Common myeloid progenitor, CD34-positive (primary cell): ENCODE measurements at places on chromosomes 13 and 19.

DNA sequence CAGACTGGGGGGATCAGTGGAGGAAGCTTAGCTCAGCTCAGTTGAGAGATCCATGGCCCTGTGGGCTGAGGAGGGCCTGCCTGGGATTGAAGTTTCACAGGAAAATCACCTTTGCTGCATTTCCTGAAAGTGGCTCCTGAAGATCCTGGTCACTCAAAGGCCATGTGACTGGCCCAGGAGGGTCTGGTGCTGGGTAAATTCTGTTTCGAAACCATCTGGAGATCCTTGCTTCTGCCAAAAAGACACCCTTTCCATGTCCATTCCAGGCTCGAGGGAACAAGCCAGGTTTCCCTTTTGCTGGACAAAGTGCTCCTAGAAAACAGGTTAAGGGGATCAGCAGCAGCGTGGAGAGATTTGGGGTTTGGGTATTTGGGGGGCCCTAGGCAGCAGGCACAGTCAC lies 293.3 kb downstream of the ZNF536 start:
- DNase-seq = no peak

- DNase-seq = no peak
Observed at GRCh38 chr13:48160606-48161278, 65.8 kb upstream of the MED4 start.

DNA sequence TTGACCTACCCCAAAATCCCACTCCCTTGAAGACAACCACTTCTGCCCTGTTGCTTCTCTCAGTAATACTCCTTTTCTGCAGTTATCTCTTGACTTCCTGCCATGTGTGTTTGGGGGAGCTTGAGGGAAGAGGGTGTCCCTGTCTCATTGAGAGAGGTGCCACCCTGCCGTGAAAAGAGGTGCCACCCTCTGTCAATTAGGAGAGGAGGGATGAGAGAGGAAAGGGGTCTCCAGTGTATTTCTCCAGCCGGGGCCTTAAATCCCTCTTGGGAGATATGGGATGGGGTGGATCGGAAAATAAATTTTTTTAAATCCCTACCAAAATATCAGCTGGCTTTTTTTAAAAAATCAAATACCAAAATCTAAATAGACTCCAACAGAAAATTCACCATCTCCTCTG lies 16.5 kb downstream of the PLD3 start:
- DNase-seq = peak; percentile 22

DNA sequence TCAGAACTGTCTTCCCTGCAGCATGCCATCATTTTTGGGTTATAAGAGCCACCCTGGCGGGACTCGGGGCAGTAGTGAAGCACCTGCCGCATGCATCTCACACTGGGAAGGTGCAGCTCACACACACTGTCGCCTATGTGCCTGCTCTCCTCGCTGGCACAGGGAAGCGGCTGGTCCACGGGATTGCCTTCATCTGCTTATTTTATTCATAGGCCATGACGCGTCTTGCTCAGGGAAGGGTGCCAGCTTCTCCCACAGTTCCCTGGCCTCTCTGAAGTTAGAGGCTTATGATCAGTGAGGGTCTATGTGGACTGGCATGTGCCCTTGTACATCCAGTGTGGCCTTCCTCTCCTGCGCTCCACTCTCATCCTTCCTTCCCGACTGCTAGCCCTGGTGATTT lies 150.0 kb downstream of the KLF12 start:
- DNase-seq = no peak
